Non-pigmented ciliary epithelial cell (primary cell): ENCODE measurements at places on chromosomes 2 and 18.

DNA sequence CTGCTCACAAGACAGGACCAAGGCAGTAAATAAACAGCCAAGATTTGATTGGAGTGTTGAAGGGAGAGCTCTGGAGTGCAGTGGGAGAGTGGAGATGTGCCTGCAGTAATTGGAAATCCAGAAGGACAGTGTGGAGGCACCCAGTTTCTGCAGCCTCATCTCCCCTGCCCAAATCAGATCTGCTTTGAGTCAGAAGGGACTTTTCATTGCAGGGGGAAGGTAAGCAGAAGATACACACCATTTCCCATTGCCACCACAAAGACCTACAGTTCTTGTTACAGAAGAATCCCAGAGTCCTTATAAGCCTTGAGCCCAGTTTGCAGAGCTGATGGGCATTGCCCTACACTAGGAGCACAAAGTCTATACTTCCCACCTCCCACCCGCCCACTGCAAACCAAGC is 27.2 kb upstream of the GCFC2 start:
- DNase-seq: no peak

GRCh38 chr2:233480490-233481202 is 85.9 kb downstream of the USP40 start:
- no peak for DNase-seq

DNA sequence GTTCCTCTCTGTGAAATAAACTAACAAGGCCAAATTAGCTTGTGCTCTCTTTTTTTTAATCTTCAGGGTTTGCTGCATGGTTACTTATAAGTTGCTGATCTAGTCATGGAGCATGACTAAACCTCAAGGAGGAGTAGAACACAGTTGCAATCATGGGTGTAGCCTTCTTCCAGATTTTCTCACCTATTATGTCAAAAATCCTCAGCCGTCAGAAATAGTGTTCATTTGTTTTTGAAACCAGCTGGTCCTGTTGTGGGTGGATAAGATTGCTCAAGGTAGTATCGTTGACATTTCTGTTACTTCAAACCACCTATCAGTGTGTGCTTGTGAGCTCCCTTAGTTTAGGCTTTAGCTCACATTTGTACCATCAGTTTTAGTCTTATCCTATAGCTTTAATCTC is 11.2 kb downstream of the RELCH start:
- DNase-seq: no peak

DNA sequence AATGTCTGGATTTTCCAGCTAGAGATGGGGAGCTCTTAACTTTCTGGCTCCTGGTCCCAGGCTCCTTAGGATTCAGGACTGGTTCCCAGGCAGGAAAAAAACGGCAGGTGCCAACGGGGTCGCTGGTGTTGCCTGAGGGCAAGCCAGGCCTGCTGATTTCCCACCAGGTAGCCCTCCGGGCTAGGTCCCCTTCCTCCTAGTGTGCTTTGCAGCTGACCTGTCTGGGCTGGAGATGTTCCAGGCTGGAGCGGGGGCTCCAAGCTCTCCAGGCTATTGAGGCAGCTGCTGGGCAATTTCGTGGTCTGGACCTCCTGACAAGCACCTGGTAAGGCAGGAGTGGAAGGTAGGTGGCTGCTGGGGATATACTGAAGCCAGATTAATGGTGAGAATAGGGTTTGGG is 2.0 kb upstream of the MRPL53 start:
- DNase-seq: no peak

DNA sequence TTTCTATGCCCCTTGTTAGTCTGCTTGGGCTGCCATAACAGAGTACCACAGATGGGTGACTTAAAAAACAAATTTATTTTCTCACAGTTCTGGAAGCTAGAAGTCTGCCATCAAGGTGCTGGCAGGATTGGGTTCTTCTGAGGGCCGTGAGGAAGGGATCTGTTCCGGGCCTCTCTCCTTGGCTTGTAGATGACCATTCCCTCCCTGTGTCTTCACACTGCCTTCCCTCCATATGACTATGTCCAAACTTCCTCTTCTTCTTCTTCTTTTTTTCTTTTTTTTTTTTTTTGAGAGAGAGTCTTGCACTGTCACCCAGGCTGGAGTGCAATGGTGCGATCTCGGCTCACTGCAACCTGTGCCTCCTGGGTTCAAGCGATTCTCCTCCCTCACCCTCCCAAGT is 13.1 kb upstream of the CCNYL1 start:
- no peak for DNase-seq

DNA sequence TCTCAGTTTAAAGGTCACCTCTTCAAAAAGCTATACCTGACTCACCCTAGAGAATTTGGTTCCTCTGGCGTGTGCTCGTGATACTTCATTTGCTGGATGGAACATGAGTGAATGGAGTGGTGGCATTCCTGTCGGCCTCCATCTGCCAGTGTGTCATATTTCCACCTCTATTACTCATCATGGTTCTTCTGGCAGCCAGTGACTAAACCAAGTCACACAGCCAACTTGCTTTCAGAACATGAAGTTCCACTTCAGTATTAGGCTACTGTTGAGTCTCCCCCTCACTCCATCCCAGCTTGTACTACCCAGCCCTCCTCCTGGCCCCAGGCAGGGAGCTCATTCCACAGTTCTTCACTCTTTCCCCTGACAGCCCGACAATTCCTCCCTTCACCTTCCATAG is 169.8 kb downstream of the MREG start:
- DNase-seq: peak; percentile 81

GRCh38 chr2:108935271-108935741 is 53.7 kb downstream of the EDAR start:
- no peak for DNase-seq

DNA sequence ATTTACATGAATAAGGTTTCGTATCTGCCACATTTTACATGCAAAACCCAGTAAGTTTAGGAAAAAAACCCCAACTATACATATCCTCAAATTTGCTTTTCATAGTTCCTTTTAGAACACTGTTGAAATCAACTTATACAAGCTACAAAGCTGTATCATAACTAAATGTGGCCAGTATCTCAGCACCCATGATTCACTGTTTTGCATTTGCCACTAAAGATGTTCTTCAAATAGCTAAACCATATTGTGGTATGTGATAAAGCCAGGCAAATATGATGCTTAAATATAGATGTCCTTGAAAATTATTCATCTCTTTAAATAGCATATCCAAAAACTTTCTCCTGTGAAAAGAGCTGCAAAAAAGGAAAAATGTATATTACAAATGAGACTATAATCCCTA is 29.9 kb downstream of the ROCK2 start:
- no peak for DNase-seq

- no peak for DNase-seq
Measured at GRCh38 chr2:151261977-151262291, 271 bp upstream of the RBM43 start.

DNA sequence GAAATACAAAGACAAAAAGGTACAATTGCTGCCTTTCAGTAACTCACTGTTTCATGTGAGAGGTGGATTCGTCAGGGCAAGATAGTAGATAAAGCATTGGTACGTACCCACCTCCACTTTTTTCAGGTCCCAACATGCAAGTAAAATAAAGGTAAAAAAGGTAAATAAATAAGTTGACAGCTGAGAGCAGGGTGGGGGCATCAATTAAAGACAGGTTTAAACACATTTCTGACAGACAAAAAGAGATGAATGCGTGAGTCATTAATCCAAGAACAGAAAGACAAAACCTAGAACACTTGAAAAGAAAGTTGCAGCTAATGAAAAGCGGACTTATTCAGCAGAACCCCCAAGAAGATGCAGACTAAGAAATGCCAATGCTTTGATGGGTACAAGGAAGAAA is 979.6 kb upstream of the CDH2 start:
- DNase-seq: no peak

DNA sequence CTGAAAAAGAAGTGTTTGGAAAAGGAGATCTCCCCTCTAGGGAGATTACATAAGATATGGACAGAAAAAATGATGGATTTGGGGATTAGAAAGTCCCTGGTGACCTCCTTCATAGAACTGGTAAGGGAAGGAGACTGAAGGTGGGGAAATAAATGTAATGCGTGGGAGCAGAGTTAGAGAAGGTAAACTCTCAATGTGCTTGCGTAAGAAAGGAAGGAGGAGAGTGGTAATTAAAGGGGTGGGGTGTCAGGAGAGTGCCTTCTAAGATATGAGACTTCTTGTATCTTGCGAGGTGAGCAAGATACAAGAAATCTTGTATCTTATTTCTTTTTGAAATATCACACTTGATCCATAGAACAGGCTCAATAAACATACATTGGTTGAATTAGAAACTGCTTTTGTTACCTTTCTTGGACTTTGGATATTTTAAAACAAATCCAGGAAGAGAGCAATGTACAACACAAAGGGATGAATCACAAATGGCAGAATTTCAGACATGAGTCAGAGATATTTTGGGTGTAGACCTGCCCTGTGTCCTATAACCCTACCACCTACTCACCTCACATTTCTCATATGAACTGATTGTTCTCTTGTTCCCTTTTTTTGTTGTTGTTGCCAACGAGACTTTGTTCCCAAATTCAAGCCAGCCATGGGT is 342.4 kb downstream of the INSIG2 start:
- DNase-seq: no peak

DNA sequence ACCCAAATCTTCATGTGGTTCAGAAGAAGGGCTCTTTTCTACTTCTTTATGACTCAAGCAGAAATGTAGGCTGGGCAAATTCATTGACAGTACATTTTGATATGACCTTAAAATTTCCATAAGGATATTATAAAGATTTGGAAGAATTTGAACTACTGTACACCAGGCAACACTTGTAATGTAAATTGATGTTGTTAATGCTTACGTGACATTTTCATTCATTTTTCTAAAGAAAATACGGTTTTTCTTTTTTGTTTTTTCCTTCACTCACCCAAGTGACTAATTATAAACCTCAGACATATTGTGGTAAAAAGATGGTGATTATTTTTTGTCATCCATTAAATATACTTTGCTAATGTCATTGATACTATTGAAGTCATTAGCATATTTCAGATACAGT is 17.4 kb downstream of the AFTPH start:
- DNase-seq: no peak

GRCh38 chr2:101400048-101400447 is 12.7 kb upstream of the CREG2 start:
- DNase-seq: no peak

GRCh38 chr2:215137741-215138340 is 585 bp downstream of the ABCA12 start:
- DNase-seq: peak; percentile 34

GRCh38 chr2:42848265-42848664 is 55.9 kb upstream of the HAAO start:
- DNase-seq: no peak

DNA sequence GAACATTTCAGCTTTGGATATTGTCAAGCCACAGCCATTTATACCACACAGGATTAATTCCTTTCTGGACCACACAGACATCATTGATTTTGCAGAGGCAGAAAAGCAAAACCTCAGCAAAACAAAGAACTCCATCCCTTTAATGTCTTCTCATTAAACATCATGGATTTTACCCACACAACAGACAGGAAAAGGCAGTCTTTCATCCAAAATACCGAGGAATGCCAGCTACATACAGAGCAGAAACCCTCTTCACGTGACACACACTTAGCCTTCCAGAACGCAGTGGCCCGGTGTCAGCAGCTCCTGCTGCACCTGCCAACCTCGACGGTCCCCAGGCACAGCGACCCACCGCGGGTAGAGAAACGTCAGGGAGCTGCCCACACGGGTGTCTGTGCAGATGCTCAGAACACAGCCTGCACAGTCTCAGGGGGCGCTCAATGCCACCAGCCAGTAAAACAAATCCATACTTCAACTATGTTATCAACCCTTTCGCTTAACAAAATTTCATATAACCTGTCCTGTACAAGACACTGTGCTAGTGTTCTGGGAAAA is 304.5 kb downstream of the EIPR1 start:
- no peak for DNase-seq

- DNase-seq: no peak
Measured at GRCh38 chr18:61414086-61414485, 80.9 kb downstream of the CDH20 start.

- DNase-seq: no peak
Measured at GRCh38 chr18:7618891-7619442, 51.9 kb downstream of the PTPRM start.

DNA sequence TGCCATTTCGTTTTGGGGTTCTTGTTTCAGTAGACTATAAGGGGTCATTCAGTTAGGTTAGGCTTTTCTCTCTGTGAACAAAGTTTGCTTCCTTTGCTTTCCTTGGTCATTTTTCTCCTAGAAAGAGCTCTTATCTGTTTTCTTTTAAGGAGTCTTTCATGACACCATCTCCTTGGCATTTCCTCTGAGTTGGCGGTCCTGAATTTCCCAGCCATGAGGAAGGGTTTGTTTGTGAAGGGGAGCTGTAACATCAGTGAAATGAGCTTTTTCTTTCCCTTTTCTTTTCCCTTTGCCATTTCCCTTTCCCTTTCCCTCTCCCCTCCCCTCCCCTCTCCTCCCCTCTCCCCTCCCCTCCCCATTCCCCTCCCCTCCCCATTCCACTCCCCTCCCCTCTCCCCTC is 61.7 kb downstream of the MAP4K4 start:
- peak; percentile 89 for DNase-seq

DNA sequence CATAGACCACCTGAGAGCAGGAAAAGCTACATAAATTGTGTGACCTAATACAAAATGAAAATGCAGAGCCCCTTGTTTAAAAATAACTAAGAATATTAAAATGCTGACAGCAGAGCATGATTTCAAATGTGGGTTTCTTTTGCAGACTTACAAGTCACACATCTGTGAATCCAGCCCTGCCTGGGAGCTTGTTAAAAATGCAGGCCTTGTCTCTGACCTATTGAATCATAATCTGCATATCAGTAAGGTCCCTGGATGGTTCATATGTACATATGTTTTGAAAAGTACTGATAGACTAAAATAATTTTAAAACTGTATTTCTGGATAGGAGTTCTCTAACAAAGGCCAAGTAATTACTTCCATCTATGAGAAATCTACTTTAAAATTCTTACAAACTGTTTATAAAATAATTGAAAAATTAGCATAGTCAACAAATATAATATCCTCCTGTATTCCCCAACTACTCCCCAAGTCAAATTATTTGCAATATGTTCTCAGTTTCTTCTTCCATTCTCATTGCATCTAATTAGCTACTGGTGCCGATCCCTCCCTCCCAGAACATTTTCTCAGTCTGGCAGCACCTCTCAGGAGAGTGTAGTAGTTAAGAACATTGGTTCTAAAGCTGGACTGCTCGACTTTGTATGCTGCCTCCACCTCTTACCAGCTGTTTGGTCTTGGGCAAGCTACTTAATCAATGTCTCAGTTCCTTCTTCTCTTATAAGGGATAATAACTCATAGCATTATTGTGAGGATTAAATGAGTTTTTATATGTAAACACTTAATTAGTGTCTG is 1040.4 kb upstream of the CDH2 start:
- DNase-seq: no peak
